ENCODE measurements at places on chromosomes 1 and 21.

DNA sequence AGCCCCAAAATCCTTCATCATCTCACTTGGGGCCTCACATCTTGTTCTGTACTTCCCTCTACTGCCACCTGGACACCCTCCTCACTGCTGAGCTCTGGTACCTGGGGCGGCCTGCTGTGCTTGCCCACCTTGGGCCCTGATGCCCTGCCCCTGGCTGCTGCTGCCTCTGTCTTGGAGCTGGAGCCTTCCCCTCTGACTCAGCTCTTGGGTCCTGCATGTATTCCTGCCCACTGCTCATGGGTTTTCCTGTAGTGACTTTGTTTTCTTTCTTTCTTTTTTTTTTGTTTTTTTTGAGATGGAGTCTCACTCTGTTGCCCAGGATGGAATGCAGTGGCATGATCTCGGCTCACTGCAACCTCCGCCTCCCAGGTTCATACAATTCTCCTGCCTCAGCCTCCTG, 37.5 kb downstream of the TRAPPC10 start:
- no peak for DNase-seq

- DNase-seq, result no peak
Measured at GRCh38 chr1:22602060-22602740, 34.2 kb upstream of the C1QA start.

DNA sequence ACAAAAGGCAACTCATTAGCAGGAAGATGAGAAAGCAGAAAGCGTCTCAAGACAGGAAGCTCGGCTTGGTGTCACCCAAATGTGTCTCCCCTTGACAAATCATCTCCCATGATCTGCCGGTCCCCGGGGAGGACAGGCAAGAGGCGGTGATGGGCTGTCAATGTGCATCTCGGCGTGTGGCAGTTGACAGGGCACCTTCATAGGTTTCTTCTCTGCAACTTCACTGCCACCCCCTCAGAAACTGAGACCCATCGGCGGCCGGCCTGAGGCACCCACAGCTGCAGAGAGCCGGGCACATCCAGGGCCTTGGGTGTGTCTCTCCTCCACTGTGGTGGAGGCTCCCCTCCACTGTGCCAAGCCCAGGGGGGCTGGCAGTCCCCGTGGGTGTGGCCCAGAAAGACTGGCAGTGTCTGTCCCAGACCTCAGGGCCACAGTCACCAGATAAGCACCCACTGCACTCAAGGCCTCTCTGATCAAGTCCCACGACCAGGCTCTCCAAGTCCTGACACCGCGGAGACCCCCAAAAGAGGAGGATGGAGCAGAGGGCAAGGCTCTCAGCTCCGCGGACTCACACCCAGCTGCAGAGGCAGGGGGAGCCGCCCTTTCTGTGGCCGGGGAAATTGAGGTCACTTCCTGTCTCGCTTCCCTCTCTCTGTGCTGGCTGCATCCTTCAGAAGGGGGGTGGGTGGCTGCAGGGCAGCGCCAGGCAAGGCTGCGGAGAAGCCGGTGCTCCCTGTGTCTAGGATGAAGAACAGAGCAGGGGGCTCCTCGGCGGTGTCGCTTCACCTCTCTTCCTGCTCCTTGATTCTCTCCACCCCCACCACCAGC, 39.6 kb upstream of the LBR start:
- peak; percentile 59 for DNase-seq

DNA sequence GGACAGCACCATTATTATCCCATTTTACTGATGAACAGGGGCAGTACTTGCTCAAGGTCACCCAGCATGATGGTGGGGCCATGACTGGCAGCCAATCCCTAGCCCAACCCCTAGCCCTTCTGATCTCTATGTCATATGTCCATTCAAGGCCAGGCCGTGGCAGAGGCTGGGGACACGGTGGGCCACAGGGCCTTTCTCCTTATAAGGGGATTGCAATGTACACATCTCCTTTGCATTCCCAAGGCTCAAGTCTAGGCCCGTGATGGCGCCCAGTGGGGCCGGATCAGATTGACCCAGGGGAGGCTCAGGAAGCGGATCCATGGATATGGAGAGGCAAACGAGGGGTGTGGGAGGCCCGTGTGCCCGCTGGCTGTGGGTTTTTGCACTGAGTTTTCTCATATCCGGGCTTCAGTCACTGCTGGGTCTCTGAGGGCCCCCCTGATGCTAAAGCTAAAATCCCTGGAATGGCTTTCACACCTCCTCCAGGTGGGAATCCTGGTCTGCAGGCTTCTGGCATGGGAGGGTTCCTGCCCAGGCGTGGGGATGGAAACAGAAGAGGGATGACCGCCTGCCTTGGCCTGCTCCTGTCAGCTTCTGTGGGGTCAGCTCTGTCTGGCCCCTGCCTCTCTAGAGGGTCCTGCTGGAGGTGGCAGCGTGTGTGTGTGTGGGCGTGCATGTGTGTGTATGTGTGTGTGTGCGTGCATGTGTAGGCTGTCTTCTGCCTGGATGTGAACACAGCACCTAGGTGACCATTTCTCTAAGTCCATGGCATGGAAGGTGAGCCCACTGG, 2.1 kb downstream of the MYOM3 start:
- DNase-seq, result no peak
